Activated naive CD4-positive, alpha-beta T cell treated with Interleukin-2 at 50 U/mL for 16 hours (primary cell): ENCODE measurements at places on chromosomes 7 and 10.

- DNase-seq = no peak
Measured at GRCh38 chr10:104938031-104938430, 296.9 kb downstream of the SORCS3 start.

GRCh38 chr7:22400936-22401553 is 44.1 kb upstream of the RAPGEF5 start:
- DNase-seq = no peak

DNA sequence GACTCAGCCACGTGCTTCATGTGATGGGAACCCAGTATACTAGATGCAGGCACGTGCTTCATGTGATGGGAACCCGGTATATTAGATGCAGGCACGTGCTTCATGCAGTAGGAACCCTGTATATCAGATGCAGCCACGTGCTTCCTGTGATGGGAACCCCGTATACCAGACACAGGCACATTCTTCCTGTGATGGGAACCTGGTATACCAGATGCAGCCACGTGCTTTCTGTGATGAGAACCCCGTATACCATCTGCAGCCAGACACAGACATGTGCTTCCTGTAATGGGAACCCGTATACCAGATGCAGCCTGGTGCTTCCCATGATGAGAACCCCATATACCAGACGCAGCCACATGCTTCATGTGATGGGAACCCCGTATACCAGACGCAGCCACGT is 44.0 kb downstream of the MGMT start:
- no peak for DNase-seq

- DNase-seq = no peak
Measured at GRCh38 chr7:20510573-20510900, 104.9 kb upstream of the ABCB5 start.

GRCh38 chr10:48449501-48450232 is 143.2 kb downstream of the MAPK8 start:
- no peak for DNase-seq

- no peak for DNase-seq
Measured at GRCh38 chr10:60139798-60140566, 233.6 kb upstream of the CCDC6 start.
